HAP-1 (cell line): ENCODE measurements at places on chromosomes 7 and 10.

- DNase-seq = peak; percentile 21
Measured at GRCh38 chr7:151315038-151315655, 26.5 kb upstream of the NUB1 start.

- DNase-seq = no peak
Measured at GRCh38 chr7:128777156-128778123, 1.8 kb upstream of the OPN1SW start.

GRCh38 chr7:104160375-104160774 is 47.4 kb downstream of the ORC5 start:
- no peak for DNase-seq

DNA sequence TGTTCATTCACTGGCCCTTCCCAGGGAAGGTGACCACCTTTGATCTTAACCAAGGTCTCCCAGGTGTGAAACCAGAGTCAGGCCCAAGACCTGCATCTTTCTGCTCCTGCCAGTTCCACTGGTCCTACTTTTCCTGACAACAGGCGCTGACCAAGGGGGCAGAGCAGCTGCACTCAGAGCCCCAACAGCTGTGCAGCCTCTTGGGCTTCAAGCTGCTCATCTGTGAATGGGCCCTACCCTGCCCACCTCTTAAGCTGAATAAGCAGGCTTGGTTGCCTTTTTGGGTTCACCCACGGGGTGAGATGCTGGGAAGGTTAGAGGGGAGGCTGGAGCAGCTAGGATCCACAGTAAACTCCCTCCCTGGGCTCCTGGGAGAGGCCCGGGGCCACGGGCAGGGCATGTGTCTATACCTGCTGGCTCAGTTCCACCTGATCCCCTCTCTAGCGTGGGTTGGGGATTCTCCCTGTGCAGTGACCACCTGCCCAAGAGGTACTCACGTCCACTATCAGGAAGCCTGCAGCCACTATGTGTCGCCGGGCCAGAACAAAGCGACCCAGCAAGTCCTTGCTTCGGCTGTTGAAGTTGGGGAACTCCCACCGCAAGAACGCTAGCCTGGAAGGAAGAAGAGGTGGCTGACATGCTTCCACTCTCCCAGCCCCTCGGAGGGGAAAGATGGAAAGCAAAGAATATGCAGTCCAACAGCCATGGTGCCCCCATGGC is 10.6 kb downstream of the TBRG4 start:
- DNase-seq = no peak

- DNase-seq = no peak
Measured at GRCh38 chr7:106914018-106914607, 49.0 kb downstream of the PIK3CG start.

DNA sequence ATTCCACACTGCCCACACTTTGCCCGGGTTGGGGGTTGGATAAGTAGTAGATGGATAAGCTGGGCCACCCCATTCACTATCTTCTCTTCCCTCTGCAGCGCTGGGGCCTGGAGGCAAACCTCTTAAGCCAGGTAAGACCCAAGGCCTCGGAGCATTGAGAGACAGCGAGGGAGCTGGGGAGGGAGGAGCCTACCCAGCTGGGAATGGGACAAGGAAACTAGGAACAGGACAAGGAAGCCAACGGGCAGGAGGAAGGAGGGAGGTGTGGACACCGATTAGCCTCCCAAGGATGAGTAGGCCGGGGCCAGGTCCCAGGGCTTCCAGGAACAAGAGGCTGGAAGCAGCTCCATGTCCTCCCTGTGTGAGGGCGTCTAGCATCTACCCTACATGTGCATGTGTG is 9.6 kb downstream of the ELN start:
- no peak for DNase-seq

GRCh38 chr7:32462977-32463376 is 27.2 kb downstream of the LSM5 start:
- DNase-seq = no peak

DNA sequence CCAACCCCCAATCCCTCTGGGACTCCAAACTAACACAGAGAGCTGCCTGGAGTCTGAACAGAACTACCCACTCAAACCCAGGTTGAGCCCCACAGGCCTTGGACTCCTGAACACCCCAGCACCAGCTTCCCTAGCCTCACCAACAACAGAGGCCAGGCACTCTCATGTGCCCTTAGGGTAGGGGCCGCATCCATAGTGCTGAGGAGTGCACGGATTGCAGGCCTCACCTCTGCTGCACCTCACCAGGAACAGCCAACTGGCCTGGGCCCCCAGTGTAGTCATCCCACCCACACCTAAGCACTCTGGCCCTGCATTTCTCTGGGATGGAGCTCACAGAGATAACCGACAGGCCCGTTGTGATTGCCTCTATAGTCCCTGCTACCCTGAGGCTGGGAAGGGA is 194.2 kb downstream of the HPSE2 start:
- no peak for DNase-seq

- DNase-seq = no peak
Measured at GRCh38 chr7:32516551-32517100, 21.3 kb downstream of the AVL9 start.

DNA sequence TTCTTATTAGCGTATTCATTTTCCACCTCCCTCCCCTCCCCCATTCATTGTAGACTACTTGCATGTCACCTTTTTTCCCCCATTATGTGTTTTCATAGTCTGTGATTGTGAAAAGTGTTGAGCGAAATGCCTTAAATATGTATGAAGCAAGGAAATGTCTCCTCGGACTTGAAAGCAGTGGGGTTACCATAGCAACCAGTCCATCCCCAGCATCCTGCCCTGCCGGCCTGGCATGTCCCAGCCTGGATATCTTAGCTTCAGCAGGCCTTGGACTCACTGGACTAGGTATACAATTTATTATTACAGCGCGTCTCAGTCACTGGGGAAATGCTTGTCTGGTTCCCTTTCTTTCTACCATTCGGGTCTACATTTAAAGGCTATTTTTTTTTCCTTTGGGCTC is 283.6 kb downstream of the BICC1 start:
- no peak for DNase-seq

- DNase-seq = no peak
Measured at GRCh38 chr10:38038932-38039245, 28.4 kb downstream of the ZNF33A start.

- DNase-seq = no peak
Measured at GRCh38 chr7:29139796-29140195, 6.5 kb downstream of the CPVL start.

DNA sequence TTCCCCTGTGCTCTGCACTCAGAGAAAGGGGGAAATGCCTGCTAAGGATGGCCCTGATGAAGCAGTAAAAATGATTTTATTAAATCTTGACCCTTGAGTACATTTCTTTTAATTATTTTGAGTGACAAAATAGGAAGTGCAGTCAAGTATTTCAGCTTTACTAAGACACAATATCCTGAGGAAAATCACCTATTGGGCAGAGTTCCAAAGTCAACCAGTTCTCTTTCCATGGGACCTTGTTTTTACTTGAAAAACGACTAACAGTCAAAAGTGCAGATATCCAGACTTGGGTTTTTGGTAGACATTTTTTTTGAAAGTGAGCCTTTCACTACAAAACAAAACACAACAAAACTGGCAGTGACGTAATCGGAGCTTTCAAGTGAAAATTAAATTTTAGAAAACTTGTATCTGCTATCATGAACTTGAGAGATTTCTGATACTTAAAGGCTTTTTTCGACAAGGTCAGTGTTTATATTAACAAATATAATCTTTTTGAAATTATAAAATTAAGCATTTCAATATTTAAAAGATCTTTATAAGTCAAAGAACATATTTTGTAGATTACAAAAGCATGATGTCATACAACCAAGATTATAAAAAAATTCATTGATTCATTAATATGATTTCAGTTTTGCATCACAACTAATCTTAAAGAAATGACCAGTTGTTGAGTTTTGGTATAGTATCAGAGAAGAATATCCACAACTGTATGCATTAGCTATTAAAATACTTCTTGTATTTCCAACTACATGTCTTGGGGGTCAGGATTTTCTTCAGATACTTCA is 513.8 kb upstream of the AKR1E2 start:
- DNase-seq = no peak

- no peak for DNase-seq
Measured at GRCh38 chr10:77633376-77633775, 4.2 kb downstream of the KCNMA1 start.

DNA sequence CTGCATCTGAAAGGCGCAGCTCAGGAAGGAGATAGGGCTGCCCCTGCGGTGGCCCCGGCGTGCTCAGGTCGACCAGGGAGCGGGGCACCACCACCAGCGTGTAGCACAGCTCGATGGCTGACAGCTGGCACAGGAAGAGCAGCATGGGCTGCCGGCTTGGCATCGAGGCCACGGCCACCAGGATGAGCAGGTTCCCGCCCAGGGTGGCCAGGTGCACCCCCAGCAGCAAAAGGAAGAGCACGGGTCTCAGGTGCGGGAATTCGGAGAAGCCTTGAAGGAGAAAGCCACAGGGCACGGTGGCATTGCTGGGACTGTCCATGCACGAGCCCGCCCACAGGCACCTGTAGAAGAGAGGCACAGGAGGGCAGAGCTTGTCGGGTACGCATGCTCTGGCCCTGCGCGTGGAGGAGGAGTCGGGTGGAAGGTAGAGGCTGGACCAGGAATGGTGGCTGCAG is 33.9 kb downstream of the TAS2R41 start:
- DNase-seq = no peak

- no peak for DNase-seq
Measured at GRCh38 chr10:13448216-13448615, 80.6 kb downstream of the BEND7 start.

GRCh38 chr10:54914049-54914448 is 113.0 kb upstream of the PCDH15 start:
- no peak for DNase-seq

DNA sequence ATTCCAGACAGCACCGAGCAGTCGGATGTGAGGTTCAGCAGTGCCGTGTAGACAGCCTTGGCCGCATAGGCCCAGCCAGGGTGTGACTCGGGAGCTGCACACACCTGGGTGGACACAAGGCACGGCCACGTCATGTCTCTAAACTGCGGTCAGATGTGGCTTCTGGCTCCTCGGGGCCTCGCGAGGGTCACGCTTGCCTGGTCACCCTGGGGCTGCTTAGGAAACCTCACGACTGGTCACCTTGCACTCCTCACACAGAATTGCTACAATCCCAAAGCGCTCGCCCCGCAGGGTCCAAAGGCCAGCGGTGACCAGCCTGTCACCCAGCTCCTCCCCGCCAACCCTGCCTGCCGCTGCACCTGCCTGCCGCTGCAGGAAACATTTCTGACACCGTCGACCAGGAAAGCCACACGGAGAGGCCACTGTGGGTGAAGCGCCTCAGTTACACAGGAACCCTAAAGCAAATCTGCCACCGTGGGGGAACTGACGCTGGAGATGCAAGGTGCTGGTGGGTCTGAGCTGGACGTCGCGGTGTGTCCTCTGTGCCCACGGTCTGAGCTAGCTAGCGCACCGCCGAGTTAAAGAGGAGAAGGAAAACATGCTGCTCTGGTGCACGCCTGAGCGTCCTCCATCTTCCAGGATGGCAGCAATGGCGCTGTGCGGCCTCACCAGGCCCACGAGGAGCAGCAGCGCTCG is 5.0 kb downstream of the GPER1 start:
- no peak for DNase-seq

DNA sequence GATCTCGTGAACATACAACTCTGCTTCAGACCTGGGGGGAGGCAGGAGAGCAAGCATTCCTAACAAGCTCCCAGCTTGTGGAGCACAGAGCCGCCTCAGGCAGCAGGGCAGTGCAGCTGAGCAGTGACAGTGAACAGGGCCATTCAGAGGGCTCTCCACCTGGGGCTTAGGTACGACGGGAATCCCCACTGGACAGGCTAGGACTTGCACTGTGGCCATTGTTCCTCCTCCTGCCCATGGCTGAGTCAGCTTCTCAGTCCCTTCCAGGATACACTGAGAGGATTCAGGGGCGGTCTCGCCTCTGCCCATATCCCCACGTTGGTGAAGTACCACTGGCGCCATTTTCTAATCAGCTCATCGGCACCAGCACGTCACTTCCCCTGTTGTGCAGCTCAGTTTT is 71.1 kb downstream of the FIGNL1 start:
- no peak for DNase-seq

- DNase-seq = peak; percentile 86
Measured at GRCh38 chr7:39073432-39073831, 95.7 kb downstream of the POU6F2 start.

- DNase-seq = no peak
Measured at GRCh38 chr10:96820765-96821164, 11.3 kb upstream of the LCOR start.

GRCh38 chr7:141674171-141674671 is 27.7 kb downstream of the DENND11 start:
- DNase-seq = no peak

DNA sequence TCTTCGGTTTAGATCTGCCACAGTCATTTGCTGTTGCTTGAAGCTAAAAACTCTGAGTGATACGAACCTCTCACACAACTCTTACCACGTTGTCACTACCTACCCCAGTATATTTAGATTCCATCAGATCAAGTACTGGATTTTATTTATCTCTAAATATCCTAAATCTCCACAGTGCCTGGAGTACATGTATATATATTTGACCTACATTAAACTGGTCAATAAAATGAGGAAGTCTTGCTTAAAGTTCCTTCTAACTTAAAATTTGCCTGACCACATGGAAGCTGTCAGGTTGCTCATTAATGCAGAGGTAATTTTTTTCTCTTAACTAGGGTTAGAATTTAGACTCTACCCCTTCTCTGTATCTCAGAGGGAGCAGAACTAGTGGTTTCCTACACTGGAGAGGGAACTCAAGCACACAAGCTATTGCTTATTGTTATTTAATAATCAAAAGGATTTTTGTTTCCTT is 3.1 kb upstream of the MACC1 start:
- DNase-seq = no peak

DNA sequence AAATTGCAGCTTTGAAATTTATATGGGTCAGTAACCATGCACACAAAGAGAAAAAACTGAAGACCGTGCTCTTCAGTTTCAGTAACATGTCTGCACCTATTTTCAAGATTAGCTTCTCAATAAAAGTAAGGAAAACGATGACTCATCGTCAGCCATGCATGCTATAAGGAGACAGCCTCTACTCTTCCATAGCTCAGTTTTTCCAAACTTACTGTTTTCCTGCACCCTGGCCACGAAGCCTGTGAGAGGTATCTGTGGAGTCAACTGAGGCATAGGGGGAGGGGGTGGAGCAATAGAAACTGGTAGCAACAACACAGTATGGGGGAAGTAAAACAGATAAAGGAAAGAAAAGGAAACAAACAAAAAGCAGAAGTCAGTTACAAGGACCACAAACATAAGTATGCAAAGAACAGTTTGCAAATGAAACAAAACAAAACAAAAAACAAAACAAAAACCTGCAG is 58.0 kb downstream of the PDSS1 start:
- DNase-seq = no peak

DNA sequence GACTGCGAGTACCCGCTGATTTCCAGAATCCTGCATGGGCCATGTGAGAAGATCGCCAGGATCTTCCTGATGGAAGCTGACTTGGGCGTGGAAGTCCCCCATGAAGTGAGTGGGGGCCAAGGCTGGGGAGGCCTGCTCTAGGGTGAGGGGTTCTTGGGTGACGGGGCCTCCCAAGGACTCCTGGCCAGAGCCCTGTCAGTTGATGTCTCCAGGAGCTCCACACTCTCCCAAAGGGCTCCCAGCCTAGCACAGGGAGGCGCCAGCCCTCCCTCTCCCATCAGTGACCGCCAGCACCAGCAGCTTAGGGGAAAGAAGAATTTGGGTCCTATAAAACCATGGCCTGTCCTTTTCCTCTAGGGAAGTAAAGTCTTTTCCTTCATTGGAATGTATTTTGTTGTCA is 9.8 kb upstream of the ZNF22 start:
- no peak for DNase-seq

GRCh38 chr7:127251465-127252376 is 1.0 kb downstream of the GRM8 start:
- DNase-seq = peak; percentile 48
